T-helper 9 cell (primary cell): ENCODE measurements at places on chromosomes 16 and 17.

GRCh38 chr17:56322991-56323390, 169.7 kb downstream of the ANKFN1 start:
- DNase-seq = no peak

GRCh38 chr16:12758031-12758669, 45.5 kb downstream of the CPPED1 start:
- no peak for DNase-seq

- DNase-seq = no peak
Measured at GRCh38 chr17:56939869-56940484, 20.9 kb downstream of the COIL start.

GRCh38 chr16:3737181-3737580, 19.9 kb upstream of the TRAP1 start:
- no peak for DNase-seq

DNA sequence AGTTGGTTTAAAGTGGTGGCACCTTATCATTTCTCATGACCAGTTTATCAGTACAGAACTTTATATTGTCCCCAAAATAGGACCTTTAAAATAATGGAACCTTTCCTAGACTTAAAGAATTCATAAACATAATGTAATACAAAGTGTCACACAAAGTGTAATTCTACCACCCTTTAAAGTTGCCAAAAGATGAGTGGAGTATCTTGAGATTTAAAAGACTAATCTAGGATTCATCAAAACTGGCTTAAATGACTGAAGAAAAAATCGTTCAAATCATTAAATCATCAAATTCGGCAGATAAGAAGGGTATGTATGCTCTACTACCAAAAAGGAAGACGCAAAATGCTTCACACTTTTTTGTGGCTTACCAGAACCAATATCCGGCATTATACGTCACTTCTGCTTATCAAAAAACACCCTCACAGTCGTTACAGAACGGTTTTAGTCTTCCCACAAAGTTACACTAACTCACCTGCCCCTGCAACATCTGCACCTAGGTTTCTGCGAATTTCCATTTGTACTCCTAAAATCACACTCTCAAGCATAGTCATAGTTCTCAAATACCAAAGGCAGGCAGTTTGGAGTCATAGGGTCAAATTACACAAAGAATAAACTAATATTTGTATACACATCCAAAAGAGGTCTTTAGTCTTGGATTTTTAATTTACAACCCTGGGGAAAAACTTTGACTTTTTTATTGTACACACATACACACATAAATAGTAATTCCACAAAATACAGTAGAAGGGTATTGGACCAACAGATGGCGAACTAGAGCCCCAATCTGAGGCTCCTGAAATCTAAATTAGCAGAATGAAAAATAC, 1.4 kb upstream of the KANSL1 start:
- peak; percentile 39 for DNase-seq

- DNase-seq = no peak
Measured at GRCh38 chr17:34389126-34389750, 26.2 kb upstream of the CCL1 start.

- no peak for DNase-seq
Measured at GRCh38 chr17:20970329-20970728, 72.5 kb downstream of the USP22 start.

DNA sequence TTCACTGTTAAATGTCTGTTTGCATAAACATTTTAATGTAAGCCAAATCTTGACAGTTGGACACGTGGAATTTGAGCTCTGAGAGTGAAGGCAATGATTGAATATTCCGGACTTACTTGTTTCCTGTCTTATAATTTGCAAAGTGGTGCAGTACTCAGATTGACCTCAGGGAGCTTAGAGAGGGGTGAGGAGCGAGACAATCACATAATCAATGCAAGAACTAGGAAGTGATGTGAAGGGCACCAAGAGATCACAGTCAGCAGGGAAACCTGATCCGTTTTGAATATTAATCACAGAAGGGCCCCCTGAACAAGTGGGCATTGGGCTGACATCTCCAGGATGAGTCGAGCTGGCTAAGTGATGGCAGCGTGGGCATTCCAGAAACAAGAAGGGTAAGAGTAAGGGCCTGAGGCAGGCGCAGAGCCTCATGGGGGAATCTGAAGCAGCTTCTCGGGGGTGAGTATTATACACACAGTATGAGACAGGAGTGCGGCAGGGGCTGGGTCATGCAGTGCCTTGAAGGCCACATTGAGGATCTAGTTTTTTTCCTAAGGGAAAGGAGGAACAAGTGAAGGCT, 26.1 kb downstream of the TEX2 start:
- DNase-seq = no peak

DNA sequence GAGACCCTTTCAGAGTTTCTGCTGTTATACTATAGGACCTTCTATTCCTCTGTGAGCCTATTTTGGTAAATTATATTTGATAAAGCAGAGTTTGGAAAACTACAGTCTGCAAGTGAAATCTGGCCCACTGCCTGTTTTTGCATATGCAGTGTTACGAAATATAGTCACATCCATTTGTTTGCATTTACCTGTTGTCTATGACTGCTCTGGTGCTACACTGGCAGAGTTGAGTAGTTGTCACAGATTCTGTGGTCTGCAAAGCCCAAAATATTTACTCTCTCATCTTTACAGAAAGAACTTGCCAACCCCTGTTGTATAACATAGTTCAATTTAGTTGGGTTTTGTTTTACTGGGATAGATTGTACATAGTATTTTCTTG, 42.3 kb downstream of the TNRC6A start:
- DNase-seq = no peak

GRCh38 chr17:31452561-31453110, 61.2 kb downstream of the RAB11FIP4 start:
- no peak for DNase-seq

DNA sequence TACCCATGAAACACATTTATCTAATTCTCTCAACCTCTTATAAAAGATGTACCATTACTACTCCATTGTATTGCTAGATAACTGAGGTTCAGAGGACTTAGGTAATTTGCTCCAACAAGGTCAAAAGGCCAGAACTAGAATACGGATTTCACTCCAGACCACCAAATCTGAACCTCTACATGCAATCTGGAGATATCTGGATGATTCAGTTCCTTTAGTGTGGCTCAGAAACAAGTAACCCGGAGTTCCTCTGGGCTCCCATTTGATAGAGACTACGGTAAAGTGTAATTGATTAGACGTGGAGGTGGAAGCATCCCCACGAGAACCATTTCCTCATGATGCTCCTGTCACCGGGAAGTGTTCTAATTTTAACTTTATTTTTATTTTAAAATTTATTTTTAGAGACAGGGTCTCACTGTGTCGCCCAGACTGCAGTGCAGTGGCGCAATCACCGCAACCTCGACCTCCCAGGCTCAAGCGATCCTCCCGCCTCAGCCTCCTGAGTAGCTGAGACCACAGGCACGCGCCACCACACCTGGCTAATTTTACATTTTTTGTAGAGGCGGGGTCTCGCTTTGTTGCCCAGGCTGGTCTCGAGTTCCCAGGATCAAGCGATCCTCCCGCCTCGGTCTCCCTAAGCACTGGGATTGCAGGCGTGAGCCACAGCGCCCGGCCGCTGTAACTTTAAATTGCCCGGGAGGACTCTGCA, 608 bp upstream of the COX10 start:
- DNase-seq = no peak

DNA sequence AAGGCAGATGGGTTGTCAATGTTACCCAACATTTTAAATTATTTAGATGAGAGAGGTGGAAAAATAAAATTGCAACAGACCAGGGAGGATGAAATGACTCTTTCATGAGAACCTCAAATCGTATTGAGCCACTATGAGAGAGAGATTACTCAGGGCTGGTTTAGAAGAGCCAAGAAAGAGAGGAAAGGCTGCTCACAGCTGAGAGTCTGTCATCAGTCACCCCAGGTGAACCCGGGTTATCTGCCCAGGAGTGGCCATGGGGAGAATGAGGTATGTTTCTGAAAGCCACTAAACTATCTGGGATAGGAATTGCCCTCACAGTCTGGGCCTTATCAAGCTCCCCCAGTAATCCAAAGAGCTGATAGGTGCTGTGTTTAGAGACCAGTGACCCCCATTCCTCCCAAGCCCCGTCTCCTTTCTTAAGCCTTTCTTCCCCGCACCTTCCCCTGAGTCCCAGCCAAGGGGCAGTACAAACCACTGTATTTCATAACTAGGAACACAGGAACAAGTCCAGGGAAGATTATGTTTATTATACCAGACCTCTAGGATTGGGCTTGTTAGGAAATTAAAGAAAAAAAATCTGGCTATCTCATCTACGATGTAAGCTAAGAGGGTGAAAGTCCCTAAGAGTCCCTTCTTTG, 158.9 kb upstream of the NOL11 start:
- no peak for DNase-seq

- DNase-seq = no peak
Measured at GRCh38 chr17:7250695-7251627, 573 bp downstream of the CTDNEP1 start.

DNA sequence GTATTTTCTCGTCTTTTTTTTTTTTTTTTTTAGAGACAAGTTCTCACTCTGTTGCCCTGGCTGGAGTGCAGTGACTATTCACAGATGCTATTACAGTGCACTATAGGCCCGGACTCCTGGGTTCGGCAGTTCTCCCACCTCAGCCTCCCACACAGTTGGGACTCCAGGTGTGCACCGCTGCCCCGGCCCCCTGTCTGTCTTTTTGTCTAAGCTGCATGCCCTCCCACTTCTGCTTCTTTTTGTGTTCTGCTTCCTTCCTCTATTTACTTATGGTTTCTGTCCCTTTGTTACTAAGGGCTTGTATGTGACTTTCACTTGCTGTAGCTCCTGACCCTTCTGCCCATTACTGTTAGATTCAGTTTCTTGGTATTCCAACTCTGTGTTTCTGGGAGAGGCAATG, 20.5 kb downstream of the SLC7A6 start:
- no peak for DNase-seq

- no peak for DNase-seq
Measured at GRCh38 chr17:53150101-53150698, 672.5 kb upstream of the KIF2B start.

DNA sequence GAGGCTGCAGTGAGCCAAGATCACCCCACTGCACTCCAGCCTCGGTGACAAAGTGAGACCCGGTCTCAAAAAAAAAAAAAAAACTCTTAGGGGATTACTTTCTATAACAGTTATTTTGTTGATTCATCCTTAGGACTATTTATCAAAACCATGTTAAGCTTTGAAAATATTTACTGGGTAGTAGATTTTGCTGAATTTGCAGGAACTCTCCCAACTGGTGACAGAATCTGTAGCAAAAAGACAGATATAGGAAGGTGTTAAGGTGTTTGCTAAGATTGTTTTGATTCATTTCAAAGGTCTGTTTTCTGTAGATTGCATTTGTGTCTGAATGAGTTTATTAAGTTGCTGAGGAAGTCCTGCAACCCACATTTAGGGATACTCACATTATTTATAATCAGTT, 192.6 kb downstream of the PRKCA start:
- DNase-seq = no peak

DNA sequence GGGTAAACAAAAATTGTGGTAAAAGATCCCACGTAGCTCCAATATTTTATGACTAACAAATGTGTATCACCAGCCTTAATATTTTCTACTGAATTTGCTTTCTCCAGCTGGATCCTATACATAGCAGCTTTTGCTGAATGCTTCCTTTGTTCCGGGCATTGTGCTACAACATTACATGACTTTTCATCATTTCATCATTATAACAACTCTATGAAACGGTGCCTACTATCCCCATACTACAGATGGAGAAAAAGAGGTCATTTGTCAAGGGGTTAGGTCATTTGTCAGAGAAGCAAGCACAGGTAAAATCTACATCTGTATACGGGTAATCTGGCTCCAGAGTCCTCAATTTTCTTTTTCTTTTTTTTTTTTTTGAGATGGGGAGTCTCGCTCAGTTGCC, 74.3 kb downstream of the KANSL1 start:
- no peak for DNase-seq

DNA sequence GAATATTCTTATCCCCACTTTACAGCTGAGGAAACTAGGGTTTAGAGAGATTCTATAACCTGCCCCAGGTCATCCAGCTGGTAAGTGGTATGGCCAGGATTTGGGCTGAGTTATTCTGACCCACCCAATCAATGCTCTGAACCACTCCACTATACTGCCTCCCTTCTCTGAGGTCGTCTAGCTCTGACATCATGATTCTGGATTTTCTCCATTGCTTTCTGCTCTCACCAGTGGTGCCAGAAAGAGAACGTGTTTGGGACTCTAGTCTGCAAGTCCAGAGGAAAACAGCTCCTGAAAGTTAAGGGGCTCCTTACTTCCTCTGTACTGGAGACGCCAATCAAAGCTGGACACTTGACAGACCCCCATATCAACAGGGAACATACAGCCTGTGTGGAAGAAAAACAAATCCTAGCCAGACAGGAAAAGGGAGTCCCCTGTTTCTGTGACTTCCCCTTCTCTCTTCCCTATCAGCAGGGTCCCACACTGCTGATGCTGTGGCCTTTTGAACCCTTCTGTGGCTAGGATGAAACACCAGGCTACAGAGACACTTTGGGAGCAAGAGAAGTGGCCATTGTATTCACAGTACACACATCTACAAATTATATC, 6.0 kb upstream of the EZH1 start:
- DNase-seq = no peak

DNA sequence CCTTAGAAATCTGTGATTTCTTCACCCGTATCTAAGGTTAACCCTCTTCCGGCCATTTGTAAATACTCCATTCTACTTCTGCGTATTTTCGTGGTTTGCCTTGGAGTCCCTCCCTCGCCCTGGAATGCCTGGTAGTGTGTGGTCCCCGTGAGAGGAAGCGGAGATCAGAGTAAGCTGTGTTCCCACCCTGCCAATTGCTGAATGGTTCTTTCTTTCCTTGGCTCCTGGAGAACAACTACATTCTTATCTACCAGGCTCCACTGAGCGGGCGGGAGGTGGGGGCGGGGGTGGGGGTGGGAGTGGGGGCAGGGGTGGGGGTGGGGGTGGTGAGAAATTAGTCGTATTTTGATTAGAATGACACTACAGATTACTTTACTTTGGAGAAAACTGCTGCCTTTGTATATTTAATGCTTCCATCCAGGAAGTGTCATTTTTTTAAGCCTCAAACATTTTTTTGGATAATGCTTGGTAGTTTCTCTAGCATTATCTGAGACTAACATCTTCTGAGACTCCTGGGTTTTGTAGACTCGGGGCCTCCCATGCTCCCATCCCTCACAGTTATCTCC, 20.9 kb upstream of the FASN start:
- DNase-seq = no peak

GRCh38 chr17:44636562-44636961, 19.7 kb upstream of the MEIOC start:
- no peak for DNase-seq

GRCh38 chr16:17416461-17417311, 54.1 kb downstream of the XYLT1 start:
- DNase-seq = peak; percentile 13

- no peak for DNase-seq
Measured at GRCh38 chr16:5845046-5845445, 747.5 kb upstream of the EEF2KMT start.

GRCh38 chr17:50166518-50167181, 845 bp downstream of the SGCA start:
- DNase-seq = no peak
